ENCODE measurements at places on chromosomes 3 and 15. TPM values are rescaled to one million over a fixed set of nuclear protein-coding genes. Genes with fewer than 3 reads are reported as not detected.

- no peak overlapping the region for H3K4me3 ChIP-seq
- H3K4me1 ChIP-seq, result no peaks in the 10 kb centered on the region
- no peaks in the 10 kb centered on the region for H3K36me3 ChIP-seq
- H3K27me3 ChIP-seq, result no peaks in the 10 kb centered on the region
These were observed 269.0 kb downstream of the GOLGA6L6 start for GRCh38 chr15:20272422-20273184.

DNA sequence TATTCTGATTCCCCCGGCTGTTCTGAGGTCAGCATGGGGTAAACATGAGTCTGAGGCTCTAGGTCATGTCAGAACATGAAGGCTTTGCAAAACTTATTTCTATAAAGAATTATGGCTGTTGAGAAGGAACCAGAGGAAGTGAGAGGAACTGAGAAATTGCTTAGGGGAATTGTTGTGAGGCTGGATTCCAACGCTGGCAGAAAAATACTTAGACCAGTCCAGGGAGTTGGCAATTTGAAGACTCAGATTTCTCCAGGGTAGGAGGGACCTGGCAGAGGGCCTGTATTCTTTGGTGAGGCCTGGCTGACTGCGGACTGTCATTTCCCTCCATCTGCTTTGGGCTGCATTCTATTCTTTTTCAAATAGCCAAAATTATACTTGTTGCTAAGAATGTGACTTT, 155.5 kb downstream of the PLD1 start:
- H3K4me3 ChIP-seq, result no peak overlapping the region
- no peaks in the 10 kb centered on the region for H3K27me3 ChIP-seq
- peak; percentile 81 for DNase-seq
- H3K36me3 ChIP-seq, result no peaks in the 10 kb centered on the region
- peaks cover 11% of the 10 kb centered on the region for H3K4me1 ChIP-seq

Gene TTC21A
- total RNA-seq, result 4.3 TPM

Gene LRRK1
- 7.1 TPM for total RNA-seq

- no peaks in the 10 kb centered on the region for H3K4me1 ChIP-seq
- no peaks in the 10 kb centered on the region for H3K27me3 ChIP-seq
- no peaks in the 10 kb centered on the region for H3K36me3 ChIP-seq
These were observed 80.5 kb upstream of the MEX3B start for GRCh38 chr15:82126346-82126745.

Gene AMT
- total RNA-seq, result 3.1 TPM

GRCh38 chr3:197496746-197497125, 59.0 kb downstream of the BDH1 start:
- H3K36me3 ChIP-seq, result no peaks in the 10 kb centered on the region
- no peaks in the 10 kb centered on the region for H3K4me1 ChIP-seq
- H3K27me3 ChIP-seq, result no peaks in the 10 kb centered on the region
- H3K27ac ChIP-seq, result no peak overlapping the region

Gene SLC28A2
- not detected for total RNA-seq

DNA sequence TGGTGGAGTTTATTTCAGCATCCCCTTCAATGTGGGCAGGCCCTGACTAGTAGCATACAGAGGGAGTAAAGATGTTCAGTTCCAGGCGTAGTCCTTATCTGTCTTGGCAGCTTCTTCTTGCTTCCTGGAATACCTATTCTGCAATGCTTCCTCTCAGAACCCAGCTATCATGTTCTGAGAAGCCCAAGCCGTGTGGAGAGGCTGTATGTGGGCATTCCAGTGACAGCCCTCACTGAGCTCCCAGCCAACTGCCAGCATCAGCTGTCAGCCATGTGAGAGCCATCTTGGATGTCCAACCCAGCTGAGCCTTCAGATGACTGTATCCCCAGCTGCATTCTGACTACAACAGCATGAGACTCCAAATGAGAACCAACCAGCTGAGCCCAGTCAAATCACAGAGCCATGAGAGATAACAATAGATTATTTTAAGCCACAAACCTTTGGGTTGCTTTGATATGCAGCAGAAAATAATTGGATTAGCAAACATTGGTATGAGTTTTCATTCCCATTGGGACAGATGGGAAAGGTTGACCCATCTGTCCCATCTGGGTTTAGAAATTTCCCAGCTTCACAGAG, 8.4 kb upstream of the CMTM7 start:
- DNase-seq, result no peak
- no peak overlapping the region for H3K27ac ChIP-seq
- H3K4me1 ChIP-seq, result no peaks in the 10 kb centered on the region
- no peak overlapping the region for H3K4me3 ChIP-seq

Gene PIERCE2
- 5.0 TPM for total RNA-seq

Gene CTXND1
- 0.16 TPM for total RNA-seq

- peaks cover 72% of the 10 kb centered on the region for H3K4me1 ChIP-seq
- no peak overlapping the region for H3K4me3 ChIP-seq
- H3K36me3 ChIP-seq, result no peaks in the 10 kb centered on the region
- no peaks in the 10 kb centered on the region for H3K27me3 ChIP-seq
These were observed 10.6 kb downstream of the ARHGEF26 start for GRCh38 chr3:154131830-154132229.

Gene FMN1
- 12.1 TPM for total RNA-seq

- no peaks in the 10 kb centered on the region for H3K36me3 ChIP-seq
- H3K27ac ChIP-seq, result no peak overlapping the region
- no peak overlapping the region for H3K4me3 ChIP-seq
- DNase-seq, result no peak
- H3K4me1 ChIP-seq, result peaks cover 9% of the 10 kb centered on the region
- H3K27me3 ChIP-seq, result no peaks in the 10 kb centered on the region
These were observed 354.2 kb upstream of the TBL1XR1 start for GRCh38 chr3:177551431-177551836.

- no peak overlapping the region for H3K27ac ChIP-seq
- no peak for DNase-seq
- H3K27me3 ChIP-seq, result no peaks in the 10 kb centered on the region
- H3K36me3 ChIP-seq, result no peaks in the 10 kb centered on the region
- no peaks in the 10 kb centered on the region for H3K4me1 ChIP-seq
These were observed 59.6 kb upstream of the CASR start for GRCh38 chr3:122123850-122124249.

Gene NR1I2
- total RNA-seq, result not detected

DNA sequence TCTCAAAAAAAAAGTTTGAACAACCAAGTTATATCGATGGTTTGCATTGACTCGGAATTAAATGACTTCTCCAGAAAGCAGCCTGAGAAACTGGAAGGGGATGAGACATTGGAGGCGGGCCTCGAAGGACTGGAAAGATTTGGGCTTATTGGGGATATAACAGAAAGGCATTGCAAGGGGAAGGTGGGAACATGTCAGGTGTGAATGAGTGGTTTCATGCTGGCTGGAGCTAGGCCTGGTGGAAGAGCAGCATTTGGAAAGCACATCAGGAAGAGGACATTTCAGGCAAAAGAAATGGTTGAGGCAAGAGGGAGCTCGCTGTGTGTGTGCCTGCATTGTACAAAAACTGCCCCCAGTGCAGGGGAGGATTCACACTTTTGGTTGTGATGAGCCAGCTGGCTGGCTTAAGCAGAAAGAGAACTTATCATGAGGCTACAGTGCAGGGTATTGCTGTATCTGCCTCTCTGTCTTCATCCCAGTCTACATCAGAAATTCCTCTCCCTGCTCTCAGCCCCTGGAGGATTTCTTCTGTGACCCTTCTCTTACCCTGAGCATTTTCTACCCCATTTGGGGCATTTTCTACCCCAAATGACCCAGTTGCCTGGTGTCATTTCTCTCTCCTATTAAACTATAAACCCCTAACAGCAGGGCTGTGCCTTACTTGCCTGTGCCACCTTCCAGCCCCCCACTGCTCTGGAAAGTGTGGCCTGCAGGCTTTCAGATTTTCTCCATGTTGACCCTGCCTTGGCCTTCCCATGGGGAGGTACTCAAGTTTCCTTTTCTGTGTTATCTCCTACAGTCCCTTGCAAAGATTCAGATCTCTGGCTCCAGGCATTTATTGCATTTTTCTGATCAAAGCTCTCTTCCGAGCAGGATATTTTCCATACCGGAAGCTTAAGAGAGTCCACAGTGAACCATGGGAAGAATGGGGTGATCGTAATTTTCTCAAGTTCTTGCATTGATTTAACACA, 64.4 kb upstream of the FLNB start:
- peaks cover 60% of the 10 kb centered on the region for H3K4me1 ChIP-seq
- no peaks in the 10 kb centered on the region for H3K36me3 ChIP-seq
- peak overlapping the region; percentile 98 for H3K27ac ChIP-seq
- H3K4me3 ChIP-seq, result no peak overlapping the region

DNA sequence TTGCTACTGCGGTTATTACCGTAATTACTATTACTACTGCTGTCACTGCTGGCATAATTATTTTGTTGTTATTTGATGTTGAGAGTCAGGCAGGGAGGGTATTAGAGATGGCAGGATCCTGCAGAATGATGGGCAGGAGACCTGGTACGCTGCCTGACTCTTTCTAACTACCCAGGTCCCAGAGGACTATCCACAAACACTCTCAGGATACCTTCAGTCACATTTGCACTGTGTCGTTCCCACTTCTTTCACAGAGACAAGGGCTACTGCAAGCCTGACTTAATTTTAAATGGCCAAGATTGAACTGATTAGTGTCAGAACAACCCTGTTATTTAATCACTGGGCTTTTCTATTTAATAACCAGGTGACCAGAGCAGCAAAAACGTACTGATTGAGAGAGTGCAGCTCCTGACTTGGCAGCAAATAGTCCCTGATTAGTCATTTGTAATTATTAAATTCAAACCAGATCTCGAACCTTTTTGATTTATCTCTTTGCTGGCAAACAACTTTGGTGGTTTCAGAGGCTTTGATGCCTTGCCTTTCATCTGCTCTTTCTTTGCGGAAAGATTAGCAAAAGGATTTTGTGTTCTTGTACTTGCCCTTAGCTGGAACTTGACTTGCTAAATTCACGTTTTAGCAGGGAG, 88.8 kb upstream of the ARHGEF3 start:
- no peaks in the 10 kb centered on the region for H3K36me3 ChIP-seq
- DNase-seq, result no peak
- H3K27ac ChIP-seq, result no peak overlapping the region
